ENCODE measurements at places on chromosomes 6 and 20. TPM values are rescaled to one million over a fixed set of nuclear protein-coding genes. Genes with fewer than 3 reads are reported as not detected.

The SLC22A16 gene
- total RNA-seq: 0.08 TPM

The C20orf141 gene
- total RNA-seq: not detected

The DUSP15 gene
- 0.61 TPM for total RNA-seq

The BANF2 gene
- not detected for total RNA-seq

The MEI4 gene
- total RNA-seq: 0.84 TPM

The TRDN gene
- total RNA-seq: 0.79 TPM

The SRSF6 gene
- 33.8 TPM for total RNA-seq

The GDAP1L1 gene
- not detected for total RNA-seq

The COL11A2 gene
- 0.19 TPM for total RNA-seq

The BFSP1 gene
- total RNA-seq: 0.17 TPM

Data from liver (tissue), 10 donors.